ENCODE measurements at places on chromosomes 11 and 22. TPM values are rescaled to one million over a fixed set of nuclear protein-coding genes. Genes with fewer than 3 reads are reported as not detected.

Gene TCN1
- total RNA-seq, result not detected

Gene SPTBN2
- total RNA-seq, result 0.05 TPM

Gene DERL3
- 10.2 TPM for total RNA-seq

Gene TMEM132A
- 0.31 TPM for total RNA-seq

Gene PGA5
- not detected for total RNA-seq

Gene CADM1
- 0.26 TPM for total RNA-seq

Gene RFPL1
- not detected for total RNA-seq

Gene KCNJ5
- total RNA-seq, result not detected

Gene ZP1
- not detected for total RNA-seq

Gene PRMT3
- total RNA-seq, result 15.4 TPM

Gene USP35
- 14.2 TPM for total RNA-seq
